Subcutaneous preadipocyte (primary cell): ENCODE measurements at places on chromosomes 5 and 9. TPM values are rescaled to one million over a fixed set of nuclear protein-coding genes. Genes with fewer than 3 reads are reported as not detected.

PHPT1 gene
- 44.0 and 77.5 TPM in 2 replicates for total RNA-seq

KCNIP1 gene
- total RNA-seq: not detected in 2 replicates

OSMR gene
- 108 and 122 TPM in 2 replicates for total RNA-seq

SMIM3 gene
- total RNA-seq: 101 and 126 TPM in 2 replicates

AJM1 gene
- 0.73 and 0.98 TPM in 2 replicates for total RNA-seq

TAS2R1 gene
- total RNA-seq: not detected in 2 replicates

HSD17B3 gene
- not detected in 2 replicates for total RNA-seq

MARCOL gene
- total RNA-seq: not detected in 2 replicates

DNAJA1 gene
- total RNA-seq: 53.6 and 80.2 TPM in 2 replicates

SNX24 gene
- total RNA-seq: 16.9 and 19.7 TPM in 2 replicates

PCDHA2 gene
- not detected in 2 replicates for total RNA-seq

SLC36A3 gene
- total RNA-seq: not detected in 2 replicates

OR13C9 gene
- not detected in 2 replicates for total RNA-seq

MEGF10 gene
- total RNA-seq: under 0.01 and 0.39 TPM in 2 replicates

UGT3A2 gene
- not detected in 2 replicates for total RNA-seq

WNK2 gene
- not detected in 2 replicates for total RNA-seq

NIM1K gene
- total RNA-seq: 1.8 and 4.0 TPM in 2 replicates

MED7 gene
- 9.6 and 11.4 TPM in 2 replicates for total RNA-seq

FSTL4 gene
- not detected in 2 replicates for total RNA-seq

NDST1 gene
- total RNA-seq: 38.9 and 45.4 TPM in 2 replicates

RHOBTB3 gene
- total RNA-seq: 71.9 and 77.9 TPM in 2 replicates

CA9 gene
- total RNA-seq: 0.20 and 1.1 TPM in 2 replicates

SPRY4 gene
- 14.7 and 45.2 TPM in 2 replicates for total RNA-seq

TYRP1 gene
- 0.20 and 0.73 TPM in 2 replicates for total RNA-seq

DMRT3 gene
- not detected in 2 replicates for total RNA-seq

SEMA5A gene
- 0.78 and 11.0 TPM in 2 replicates for total RNA-seq

PCDHGB7 gene
- total RNA-seq: 5.9 and 6.6 TPM in 2 replicates

DDX41 gene
- 55.5 and 90.4 TPM in 2 replicates for total RNA-seq

ESM1 gene
- 1.8 and 6.1 TPM in 2 replicates for total RNA-seq

PDE6A gene
- not detected in 2 replicates for total RNA-seq

DCP2 gene
- 15.1 and 20.5 TPM in 2 replicates for total RNA-seq

FOXE1 gene
- total RNA-seq: not detected in 2 replicates

ZDHHC11B gene
- total RNA-seq: 0.20 TPM in 1 of 2 replicates, not detected in the other

ANKRD31 gene
- total RNA-seq: under 0.01 and 0.20 TPM in 2 replicates

OCLN gene
- 5.5 and 7.3 TPM in 2 replicates for total RNA-seq

CLK4 gene
- total RNA-seq: 36.0 and 47.5 TPM in 2 replicates

HACD4 gene
- 3.7 and 4.1 TPM in 2 replicates for total RNA-seq

ATP6V0E1 gene
- 95.4 and 143 TPM in 2 replicates for total RNA-seq

BHMT2 gene
- total RNA-seq: 5.1 and 5.3 TPM in 2 replicates

HARS1 gene
- 50.0 and 54.3 TPM in 2 replicates for total RNA-seq

IL33 gene
- total RNA-seq: 3.9 and 11.0 TPM in 2 replicates

INSL6 gene
- total RNA-seq: not detected in 2 replicates

TNC gene
- total RNA-seq: 56.6 and 93.6 TPM in 2 replicates

GRM6 gene
- total RNA-seq: not detected in 2 replicates

SPATA31A3 gene
- not detected in 2 replicates for total RNA-seq

GABRB2 gene
- total RNA-seq: not detected in 2 replicates

CCDC112 gene
- 7.2 and 7.3 TPM in 2 replicates for total RNA-seq

LRRC19 gene
- total RNA-seq: not detected in 2 replicates

PRR16 gene
- total RNA-seq: 19.5 and 21.3 TPM in 2 replicates

TPPP gene
- total RNA-seq: 0.20 TPM in 1 of 2 replicates, not detected in the other

LHX3 gene
- total RNA-seq: not detected in 2 replicates

OLFML2A gene
- 43.2 and 47.8 TPM in 2 replicates for total RNA-seq

LRRC26 gene
- total RNA-seq: not detected in 2 replicates

DMRTA1 gene
- under 0.01 and 0.78 TPM in 2 replicates for total RNA-seq

IL9 gene
- not detected in 2 replicates for total RNA-seq

PCDHGA3 gene
- total RNA-seq: 0.73 and 1.2 TPM in 2 replicates

SLC6A18 gene
- total RNA-seq: not detected in 2 replicates
